ENCODE measurements at places on chromosomes 3 and 15.

DNA sequence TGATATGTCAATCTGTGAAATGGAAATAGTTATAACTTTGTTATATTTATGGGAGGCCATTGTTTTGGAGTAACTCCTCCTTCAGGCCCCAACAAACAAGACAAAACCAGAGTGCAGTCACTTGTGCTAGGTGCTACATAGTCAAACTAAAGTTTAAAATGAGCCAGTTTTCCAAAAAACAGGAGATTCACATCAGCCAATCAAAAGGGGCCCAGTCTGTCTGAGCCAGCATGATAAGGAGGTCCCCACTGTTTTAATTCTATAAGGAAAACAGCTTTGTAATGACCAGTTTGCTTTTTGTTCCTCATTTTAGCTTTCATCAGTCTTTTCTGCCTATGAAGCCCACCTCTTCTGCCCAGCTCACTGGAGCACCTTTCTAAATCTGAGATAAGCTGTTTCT is 94.7 kb upstream of the SLC7A14 start:
- DNase-seq = no peak

- no peak for DNase-seq
Measured at GRCh38 chr3:150875548-150875947, 29.7 kb downstream of the MINDY4B start.

DNA sequence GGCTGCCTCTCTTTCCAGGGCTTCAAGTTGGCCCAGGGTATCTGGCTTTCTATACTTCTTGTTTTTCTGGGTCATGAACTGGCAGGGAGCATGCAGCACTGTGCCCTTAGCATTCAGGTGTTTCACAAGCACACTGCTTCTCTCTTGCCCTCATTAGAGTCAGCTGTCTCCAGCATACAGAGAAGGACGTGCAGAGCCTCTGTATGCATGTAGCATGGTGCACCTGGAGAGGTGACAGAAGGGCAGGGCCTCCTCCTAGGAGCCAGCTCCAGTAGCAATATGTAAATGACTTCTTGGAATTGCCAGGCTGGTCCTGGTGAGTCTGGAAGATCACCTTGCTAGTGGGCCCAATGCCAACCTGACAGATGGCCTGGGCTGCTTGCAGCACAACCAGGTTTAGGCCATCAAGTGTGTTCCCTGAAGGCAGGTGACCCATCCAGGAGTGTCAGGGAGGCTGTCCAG is 44.8 kb upstream of the ATP2C1 start:
- DNase-seq = no peak

DNA sequence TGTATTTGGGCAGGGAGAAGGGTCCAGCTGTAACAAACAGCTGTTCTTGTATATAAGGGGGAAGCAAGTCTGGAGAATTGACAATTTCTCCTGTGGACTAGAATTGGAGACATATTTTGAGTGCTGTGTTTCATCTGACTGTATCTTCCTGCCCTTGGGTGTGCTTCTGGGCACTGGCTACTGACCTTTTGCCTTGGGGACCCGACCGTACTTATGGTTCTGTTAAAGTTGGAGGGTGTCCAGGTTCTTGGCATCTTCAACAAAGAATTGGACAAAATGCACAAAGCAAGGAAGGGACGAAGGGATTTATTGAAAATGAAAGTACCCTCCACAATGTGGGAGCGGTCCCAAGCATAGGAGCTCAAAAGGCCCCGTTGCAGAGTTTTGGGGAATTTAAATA is 31.0 kb downstream of the MAP2K1 start:
- DNase-seq = no peak

- DNase-seq = no peak
Measured at GRCh38 chr3:48194446-48195071, 6.3 kb upstream of the CDC25A start.

Measured in stimulated activated CD8-positive, alpha-beta memory T cell treated with anti-CD3 and anti-CD28 coated beads, Interleukin-15, amount 100 ng/mL, for 24 hours (primary cell).